ENCODE measurements at places on chromosomes 5 and 9. TPM values are rescaled to one million over a fixed set of nuclear protein-coding genes. Genes with fewer than 3 reads are reported as not detected.
A peak's percentile ranks its signal among the peaks of the same experiment; 100 is the strongest.

GRCh38 chr9:99365233-99365980, 143.3 kb downstream of the SEC61B start:
- no peak for DNase-seq

GRCh38 chr5:2143088-2143487, 260.4 kb upstream of the IRX4 start:
- DNase-seq, result no peak

DNA sequence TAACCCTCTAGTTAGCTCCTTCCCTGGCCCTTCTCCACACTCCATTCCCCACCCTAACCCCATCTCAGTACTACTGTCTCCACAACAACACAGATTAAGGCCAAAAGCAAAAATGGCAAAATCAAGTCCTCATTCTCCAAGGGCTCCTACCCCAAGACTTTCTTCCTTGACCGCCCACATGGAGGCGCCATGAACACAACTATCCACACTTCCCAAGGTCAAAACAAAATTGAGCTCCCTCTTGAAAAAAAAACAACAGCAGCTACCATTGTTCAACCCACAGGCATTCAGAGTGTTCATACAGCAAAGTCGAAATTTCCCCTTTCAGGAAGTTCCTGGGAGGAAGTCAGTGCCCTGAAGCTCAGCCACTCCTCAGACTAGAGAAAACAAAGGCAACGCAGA, 54.4 kb downstream of the GNAQ start:
- peak; percentile 21 for DNase-seq

DNA sequence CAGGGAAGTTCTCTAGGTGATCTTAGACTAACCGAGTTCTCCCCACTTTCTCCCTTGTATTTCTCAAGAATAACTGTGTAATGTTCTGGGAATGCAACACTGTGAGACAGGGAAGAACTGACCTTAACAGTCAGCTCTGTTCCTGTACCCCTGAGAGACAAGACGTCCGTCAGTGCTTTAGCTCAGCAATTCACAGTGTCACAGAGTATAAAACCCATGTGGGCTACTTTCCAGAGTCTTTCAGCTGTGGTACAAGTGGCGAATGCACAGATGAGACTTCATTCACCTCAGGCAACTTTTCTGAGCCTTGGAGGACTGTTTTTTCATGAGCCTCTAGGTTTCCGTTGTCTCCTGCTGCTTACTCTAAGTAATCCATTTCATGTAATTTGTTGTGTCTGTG, 458.8 kb downstream of the SPATA31D1 start:
- no peak for DNase-seq

GRCh38 chr5:16856531-16856930, 79.6 kb downstream of the MYO10 start:
- DNase-seq, result no peak

DNA sequence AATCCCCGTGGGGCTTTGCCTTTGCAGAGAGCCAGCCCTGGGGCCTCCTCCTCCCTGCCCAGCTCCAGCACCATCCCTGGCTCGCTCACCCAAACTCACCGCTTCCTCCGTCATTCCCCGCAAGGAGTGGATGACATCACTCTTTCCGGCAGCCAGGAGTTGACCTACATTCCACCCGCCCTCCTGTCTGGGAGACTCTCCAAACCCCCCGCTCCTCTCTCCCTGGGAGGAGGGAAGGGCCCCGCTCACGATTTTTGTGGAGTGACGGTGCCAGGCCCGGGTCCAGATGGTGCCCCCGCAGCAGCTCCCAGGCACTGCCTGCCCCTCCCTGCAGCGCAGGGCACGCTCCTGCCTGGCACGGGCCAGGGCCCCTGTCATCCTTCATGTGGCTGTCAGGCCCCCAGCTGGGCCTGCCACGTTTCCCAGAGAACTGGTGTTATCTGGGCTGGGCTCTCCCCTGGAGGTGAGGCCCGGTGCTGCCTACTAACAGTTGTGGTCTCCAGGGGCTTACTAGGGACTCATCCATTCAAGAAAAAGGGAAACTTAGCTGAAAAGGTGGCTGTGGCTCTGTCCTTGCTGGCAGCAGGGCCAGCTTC, 52.3 kb downstream of the NTNG2 start:
- DNase-seq, result peak; percentile 64

DNA sequence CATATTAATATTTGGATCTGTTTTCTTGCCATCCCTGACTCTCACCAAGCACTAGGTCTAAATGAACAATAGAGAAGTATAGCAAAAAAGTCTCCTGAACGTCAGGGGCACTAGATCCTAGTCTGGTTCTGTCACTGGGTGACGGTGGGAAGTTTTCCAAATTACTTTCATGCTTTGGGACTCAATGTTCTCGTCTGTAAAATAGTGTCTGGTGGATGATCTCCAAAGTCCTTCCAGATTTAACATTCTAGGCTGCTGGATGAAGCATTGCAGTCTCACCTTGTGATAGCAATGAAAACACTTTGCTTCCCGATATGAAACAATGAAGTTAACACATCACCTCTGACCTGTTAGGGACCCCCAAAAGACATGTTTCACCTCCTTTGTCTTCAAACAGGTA, 199.3 kb downstream of the SEC61B start:
- DNase-seq, result no peak

DNA sequence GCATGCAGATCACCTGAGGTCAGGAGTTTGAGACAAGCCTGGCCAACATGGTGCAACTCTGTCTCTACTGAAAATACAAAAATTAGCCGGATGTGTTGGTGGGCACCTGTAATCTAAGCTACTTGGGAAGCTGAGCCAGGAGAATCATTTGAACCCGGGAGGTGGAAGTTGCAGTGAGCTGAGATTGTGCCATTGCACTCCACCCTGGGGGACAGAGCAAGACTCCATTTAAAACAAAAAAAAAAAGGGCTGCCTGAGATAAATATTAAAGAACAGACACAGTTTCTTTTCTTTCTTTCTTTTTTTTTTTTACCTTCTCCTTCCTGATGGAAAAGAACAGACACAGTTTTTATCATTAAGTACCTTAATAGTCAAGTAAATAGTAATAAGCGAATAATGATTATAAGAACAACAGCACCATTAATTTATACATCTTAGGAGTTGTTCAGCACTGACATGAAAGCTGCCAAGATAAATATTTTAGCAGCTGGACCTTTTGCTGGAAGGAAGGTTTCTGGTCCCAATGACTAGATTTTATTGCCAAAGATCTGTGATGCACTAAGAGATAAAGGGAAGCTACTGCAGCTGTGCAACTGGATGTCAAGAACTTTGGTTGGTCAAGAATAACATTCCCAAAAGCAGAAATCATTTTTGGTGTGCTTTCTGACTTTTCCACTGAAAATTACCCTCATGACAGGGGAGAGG, 7.0 kb downstream of the CENPP start:
- no peak for DNase-seq

DNA sequence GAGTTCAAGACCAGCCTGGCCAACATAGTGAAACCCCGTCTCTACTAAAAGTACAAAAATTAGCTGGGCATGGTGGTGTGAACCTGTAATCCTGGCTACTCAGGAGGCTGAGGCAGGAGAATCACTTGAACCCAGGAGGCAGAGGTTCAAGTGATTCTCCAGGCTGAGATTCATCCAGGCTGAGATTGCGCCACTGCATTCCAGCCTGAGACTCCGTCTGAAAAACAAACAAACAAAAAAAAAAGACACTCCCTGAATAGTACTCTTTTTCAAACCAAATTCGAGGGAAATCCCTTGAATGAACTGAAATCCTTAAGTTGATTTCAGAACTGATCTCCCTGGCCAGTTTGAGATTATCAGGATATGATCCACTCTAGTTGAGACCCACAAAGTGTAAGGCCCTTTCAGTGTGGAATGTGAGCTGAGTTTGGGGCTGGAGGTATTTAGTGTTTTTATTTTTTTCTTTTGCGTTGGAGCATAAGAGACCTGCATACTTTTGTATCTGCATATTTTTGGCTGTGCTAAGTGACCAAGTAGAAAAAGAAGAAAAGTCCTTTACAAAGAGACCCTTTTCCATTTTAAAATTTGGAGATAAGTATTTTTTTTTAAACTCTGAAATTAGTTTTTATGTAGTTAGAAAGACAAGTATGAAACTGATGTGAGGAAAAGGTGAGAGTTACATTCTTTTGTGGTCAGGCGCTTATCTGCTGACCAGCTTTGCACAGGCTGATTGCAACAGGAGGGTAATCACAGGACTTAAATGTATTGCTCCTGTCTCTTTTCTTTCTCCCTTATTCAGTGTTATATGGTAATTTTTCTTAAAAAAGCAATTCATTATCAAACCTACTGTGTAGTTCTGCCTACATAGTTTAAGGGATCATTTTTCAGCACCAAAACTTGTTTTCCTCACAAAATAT, 42.9 kb downstream of the TMEFF1 start:
- DNase-seq, result no peak

DNA sequence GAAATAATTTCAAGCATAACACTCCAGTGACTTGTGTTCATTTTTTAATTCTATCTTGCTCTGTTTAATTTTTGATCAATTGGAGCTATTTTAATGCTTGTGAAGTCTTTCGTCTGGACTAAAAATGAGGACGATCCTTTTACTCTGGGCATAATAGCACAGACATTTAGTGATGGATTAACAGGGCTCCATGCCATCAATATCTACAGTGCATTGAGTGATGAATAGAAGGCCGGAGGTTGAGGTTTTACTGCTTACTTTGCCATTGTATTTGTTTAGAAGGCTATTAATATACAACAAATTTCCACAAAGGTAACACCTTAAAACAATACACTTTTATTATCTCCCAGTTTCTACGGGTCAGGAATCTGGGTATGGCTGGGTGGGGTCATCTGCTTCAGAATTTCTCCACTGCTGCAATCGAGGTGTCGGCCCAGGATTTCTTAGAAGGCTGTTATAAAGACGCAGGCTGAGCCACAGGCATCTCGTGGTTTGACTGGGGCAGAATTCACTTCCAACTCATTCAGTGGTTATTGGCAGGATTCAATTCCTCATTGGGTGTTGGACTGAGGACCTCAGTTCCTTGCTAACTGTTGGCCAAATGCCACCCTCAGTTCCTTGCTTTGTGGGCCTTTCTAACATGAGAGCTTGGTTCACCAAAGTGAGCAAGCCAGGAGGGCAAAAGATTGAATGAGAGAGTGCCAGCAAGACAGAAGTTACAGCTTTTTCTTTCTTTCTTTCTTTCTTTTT, 265.4 kb upstream of the VLDLR start:
- no peak for DNase-seq

- DNase-seq, result no peak
These were observed 672.8 kb downstream of the ACTL7B start for GRCh38 chr9:108182950-108183381.

- no peak for DNase-seq
These were observed 610.6 kb downstream of the CDH12 start for GRCh38 chr5:22242532-22242931.

DNA sequence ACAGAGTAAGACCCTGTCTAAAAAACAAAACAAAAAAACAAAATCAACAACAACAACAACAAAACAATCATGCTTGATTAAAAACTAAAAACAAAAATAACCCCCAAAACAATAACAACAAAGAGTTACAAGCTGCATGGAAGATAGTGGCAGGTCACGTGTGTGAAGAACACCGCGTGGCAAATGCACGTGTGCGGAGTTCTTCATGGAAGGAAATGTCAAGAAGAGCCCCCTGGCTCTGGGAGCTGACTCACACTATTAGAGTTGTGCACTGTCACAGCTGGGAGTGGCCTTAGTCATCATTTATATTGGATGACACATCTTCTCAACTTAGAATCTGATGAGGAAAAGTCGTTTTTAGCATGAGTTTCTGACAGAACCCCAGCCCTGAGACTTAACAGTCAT, 110.5 kb downstream of the JMY start:
- DNase-seq, result no peak

DNA sequence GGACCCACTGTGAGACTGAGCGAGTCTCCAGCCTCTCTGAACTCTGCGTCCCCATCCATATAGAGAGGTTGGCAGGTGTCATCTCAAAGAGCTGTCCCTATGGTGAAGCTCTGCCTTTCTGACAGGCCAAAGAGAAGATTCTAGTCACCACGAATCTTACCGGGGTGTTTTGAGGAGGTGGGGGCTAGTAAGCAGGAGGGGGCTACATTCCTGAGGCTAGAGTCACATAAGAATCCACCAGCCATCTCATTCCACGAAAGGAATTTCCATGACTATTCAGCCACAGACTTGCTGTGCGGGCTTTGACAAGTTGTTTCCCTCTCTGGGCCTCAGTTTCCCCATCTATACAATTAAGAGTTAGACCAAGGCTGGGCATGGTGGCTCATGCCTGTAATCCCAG, 16.3 kb downstream of the PDGFRB start:
- no peak for DNase-seq

- peak; percentile 60 for DNase-seq
These were observed 19.0 kb downstream of the NEURL1B start for GRCh38 chr5:172659909-172660628.

GRCh38 chr5:143063175-143063970, 293.2 kb downstream of the ARHGAP26 start:
- DNase-seq, result no peak

- no peak for DNase-seq
These were observed 16.5 kb downstream of the SPACA9 start for GRCh38 chr9:132894862-132895835.

PTGR1 gene
- 12.2 TPM for total RNA-seq

C5orf52 gene
- not detected for total RNA-seq

ADAMTS13 gene
- total RNA-seq, result 2.0 TPM

GADD45G gene
- 4.5 TPM for total RNA-seq

WDR38 gene
- total RNA-seq, result not detected

NADK2 gene
- 85.2 TPM for total RNA-seq
